ENCODE measurements at places on chromosomes 6 and 20.

DNA sequence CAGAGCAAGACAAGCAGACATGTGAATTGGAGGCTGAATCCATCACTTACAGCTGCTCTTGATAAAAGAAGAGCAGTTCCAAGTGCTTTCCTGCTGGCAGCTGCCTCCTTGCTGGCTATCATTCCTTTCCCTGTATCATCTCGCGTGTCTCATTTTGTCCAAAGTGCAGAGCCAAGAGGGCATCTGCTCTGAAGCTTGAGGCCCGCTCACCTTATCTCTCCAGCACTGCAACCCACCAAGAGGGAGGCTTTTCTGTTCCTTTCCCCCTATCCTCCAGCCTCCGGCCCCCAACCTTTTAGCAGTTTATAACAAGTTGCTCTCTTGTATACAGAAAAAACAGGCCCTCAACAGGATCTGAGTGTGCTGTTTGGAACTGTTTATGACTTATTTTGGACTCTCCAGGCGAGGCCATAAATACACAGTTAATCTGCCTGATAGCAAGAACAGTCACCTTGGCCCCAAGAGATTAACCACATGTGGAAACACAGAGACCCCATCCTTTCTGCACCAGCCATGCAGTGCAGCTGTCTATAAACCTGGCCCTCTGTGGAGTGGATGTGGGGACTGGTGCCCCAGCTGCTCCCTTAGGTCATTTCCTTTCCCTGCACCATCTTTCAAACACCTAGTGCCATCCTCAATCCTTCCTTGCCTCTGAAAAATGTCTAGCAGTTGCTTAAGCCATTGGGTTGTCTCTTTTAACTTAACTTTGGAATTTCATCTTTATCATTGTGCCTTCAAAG lies 172.5 kb upstream of the FERMT1 start:
- DNase-seq = no peak

DNA sequence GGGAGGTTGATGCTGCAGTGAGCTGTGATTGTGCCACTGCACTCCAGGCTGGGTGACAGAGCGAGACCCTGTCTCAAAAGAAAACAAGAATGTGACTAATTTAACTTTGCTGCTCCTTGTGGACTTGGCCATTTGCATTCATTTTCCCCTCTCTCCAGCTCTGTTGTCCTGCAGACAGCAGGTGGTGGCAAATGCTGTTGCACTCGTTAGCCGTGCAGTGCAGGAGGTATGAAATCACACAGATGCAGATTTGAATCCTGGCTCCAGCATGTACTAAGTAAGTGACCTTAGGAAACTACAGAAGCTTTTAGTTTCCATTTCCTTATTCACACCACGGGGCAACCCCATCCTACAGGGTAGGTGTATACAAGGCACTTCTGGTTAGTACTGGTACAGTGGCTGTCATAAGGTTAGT lies 9.6 kb upstream of the BEND3 start:
- DNase-seq = no peak

- DNase-seq = no peak
Measured at GRCh38 chr6:38194282-38194572, 374.7 kb downstream of the ZFAND3 start.

GRCh38 chr6:31170987-31171671 lies 647 bp upstream of the POU5F1 start:
- no peak for DNase-seq

GRCh38 chr20:10646886-10647420 lies 26.8 kb downstream of the JAG1 start:
- DNase-seq = no peak

DNA sequence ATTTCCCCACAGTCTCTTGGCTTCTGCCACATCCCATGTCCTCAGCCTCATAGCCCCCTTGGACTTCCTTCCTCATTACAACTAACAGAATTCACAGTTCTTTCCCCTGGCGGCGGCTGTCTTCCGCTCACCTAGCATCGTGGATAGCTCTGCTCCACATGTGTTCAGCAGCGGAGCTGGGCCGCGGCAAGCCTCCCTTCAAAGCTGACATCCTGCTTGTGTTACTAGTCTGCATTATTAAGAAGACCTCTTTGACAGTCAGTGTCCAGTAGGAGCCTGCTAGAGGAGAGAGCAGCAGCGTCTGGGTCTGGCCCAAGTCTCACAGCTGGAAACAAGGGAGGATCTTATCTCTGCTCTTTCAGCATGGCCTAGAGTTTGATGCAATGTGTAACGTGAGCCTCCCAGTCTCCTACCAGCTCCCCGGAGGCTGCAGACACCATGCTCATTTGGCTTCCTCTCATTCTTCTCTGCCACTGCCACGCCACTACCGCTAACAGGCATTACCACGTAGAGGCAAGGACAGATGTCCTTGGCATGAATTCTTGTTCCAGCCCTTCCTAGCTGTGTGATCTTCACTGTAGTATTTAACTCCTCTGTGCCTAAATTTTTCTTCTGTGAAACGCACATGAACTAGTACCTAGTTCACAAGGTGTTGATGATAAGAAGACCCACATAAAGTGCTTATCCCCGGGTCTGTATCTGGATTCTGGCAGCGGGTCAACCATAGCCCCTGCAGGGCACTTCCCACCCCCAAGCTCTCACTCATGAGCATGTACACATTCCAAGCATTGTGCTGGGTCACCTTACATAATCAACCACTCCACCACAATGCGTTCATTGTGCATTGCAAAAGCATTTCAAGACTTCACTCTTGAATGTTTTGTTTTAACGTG lies 107.1 kb upstream of the BACH2 start:
- no peak for DNase-seq

DNA sequence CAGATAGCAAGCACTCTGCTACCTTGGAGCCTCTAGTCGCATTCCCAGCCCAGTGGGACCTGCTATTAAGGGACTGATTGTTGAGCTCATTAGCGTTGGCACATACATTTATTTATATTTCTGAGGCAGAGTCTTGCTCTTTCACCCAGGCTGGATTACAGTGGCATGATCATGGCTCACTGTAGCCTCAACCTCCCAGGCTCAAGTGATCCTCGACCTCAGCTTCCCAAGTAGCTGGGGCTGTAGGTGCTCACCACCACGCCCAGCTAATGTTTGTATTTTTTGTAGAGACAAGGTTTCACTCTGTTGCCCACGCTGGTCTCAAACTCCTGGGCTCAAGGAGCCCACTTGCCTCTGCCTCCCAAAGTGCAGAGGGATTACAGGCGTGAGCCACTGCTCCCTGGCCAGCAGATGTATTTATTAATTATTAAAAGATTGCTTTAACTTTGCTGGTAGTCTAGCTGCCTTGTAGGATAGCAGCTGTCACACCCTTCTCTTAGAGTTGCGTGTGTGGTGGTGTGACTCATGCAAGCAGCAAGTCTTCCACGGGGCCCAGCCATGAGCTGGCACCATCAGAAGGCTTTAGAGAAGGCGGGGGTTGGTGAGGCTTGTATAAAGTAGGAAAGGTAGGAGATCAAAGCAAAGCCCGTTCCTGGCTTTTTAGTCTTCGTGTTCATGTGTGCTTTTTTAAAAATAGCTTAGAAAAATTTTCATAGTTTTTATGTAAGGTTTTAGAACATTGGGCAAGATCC lies 16.5 kb downstream of the ACTR5 start:
- peak; percentile 48 for DNase-seq

DNA sequence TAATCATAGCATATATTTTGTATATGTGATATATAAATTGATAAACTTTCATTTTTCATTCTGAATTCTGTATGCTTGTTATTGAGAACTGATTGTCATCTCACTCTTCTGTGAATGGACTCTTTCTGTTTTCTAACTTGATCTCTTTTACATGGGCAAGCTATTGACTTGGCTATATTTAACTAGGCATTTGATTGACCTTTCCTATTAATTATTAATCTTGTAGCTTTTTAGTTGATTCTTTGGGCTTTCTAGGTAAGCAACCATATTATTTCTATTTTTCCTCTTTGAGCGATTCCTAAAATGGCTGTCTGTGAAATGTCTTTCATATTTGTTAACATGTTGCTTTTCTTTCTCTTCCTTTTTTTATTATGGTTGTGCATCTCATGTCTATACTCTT lies 347.1 kb downstream of the CDKAL1 start:
- no peak for DNase-seq

DNA sequence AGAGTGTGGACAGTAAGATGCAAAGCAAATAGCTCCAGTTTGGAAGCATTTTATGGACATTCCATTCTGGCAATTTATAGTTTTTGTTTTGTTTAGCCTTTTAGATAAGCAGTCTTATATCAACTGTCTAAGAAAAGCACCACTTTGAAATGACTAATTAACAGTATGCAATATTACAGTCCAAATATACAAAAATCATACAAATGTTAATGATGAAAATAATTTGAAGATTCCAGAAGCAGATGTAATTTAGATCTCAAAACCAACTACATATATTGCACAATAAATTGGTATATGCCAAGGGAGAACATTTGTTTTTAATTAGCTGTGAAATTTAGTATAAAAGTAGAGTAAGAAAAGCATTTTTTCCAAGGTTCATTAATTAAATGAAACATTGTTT lies 158.8 kb downstream of the KIF6 start:
- no peak for DNase-seq

GRCh38 chr6:44415873-44416502 lies 28.5 kb downstream of the CDC5L start:
- no peak for DNase-seq

- DNase-seq = no peak
Measured at GRCh38 chr20:63963348-63963741, 6.4 kb downstream of the ZNF512B start.

DNA sequence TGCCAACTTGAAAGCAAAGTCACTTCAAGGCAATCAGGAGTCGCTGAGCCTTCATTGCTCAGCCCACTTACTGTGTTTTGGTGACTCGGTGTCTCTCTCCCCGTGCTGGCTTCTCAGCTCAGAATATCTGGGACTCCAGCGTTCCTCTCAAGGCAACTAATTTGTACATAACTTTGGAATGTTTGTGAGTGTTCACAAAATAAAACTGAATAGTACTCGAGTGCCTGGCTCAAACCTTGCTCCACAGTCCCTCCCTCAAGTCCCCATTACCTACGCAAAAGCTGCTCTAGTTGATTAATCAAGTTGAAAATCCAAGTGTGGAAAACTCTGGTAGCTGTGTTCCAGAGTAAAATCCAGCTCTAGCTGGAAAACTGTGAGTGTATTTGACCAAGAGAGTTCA lies 8.6 kb downstream of the IPCEF1 start:
- DNase-seq = no peak

DNA sequence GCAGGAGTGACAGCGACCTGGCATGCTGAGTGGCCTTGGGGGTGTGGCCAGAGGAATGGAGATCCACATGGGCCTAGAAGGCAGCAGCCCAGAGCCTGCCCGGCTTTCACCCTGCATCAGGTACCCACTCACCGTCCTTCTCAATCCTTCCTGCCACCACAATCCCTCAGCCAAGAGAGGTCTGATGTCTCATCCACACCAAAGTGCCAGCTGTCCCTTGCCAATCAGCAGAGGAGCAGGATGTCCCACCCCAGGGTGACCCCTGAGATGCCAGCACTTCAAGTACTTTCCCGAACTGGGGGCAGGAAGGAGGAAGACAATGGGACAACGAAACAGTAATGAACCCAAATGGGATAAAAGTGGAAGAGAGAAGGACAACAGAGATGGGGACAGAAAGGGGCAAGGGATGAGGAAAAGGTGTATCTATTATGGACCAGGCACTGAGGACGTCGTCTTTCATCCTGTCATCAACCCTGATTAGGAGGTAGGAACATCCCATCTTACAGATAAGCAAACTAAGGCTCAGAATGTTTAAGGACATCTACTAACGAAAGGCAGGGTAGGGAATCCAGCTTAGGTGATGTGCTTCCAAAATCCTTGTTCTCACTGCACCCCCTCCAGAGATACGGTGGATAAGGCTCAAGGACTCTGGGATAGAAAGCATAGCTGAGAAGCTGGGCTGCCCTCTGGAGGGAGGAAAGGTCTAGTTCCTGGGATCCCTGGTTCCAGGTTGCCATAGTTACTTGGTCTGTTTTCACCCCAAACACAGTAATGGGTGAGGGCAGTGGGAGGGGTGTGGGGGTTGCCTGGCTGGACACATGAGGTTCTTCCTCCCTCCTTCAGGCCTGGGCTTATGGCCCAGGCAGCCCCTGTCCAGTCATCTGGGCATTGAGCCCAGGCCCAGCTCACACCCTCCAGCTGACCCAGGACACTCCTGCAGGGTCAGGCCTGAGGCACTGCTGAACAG lies 4.5 kb upstream of the TNXB start:
- DNase-seq = no peak
